ENCODE measurements at places on chromosomes 16 and 17. TPM values are rescaled to one million over a fixed set of nuclear protein-coding genes. Genes with fewer than 3 reads are reported as not detected.

The KRTAP9-4 gene
- total RNA-seq, result not detected

The RNU2-1 gene
- not detected for total RNA-seq

The NUDT16L1 gene
- 22.6 TPM for total RNA-seq

The CLEC10A gene
- not detected for total RNA-seq

The NLRP1 gene
- total RNA-seq, result 39.4 TPM

The FGF11 gene
- total RNA-seq, result 12.9 TPM

The CCL5 gene
- total RNA-seq, result not detected

The SCN4A gene
- total RNA-seq, result under 0.01 TPM

The FOXF1 gene
- 0.46 TPM for total RNA-seq

The ST6GALNAC2 gene
- 0.76 TPM for total RNA-seq

The FOXN1 gene
- total RNA-seq, result not detected

The KRT39 gene
- total RNA-seq, result not detected

The SULT1A2 gene
- total RNA-seq, result not detected

The TM4SF5 gene
- not detected for total RNA-seq

The ZACN gene
- total RNA-seq, result 0.26 TPM

The KRTAP1-5 gene
- total RNA-seq, result 1.6 TPM

The HLF gene
- total RNA-seq, result not detected

The CTRL gene
- total RNA-seq, result 0.30 TPM

The SOX15 gene
- 0.26 TPM for total RNA-seq

The MYADML2 gene
- not detected for total RNA-seq

The NFAT5 gene
- 46.9 TPM for total RNA-seq

The CTRB2 gene
- total RNA-seq, result not detected

The ENPP7 gene
- total RNA-seq, result not detected

The MMP2 gene
- 1,577 TPM for total RNA-seq

The IL17C gene
- not detected for total RNA-seq

The CLDN7 gene
- 0.65 TPM for total RNA-seq

The NPIPA8 gene
- total RNA-seq, result not detected

The NPIPB2 gene
- total RNA-seq, result 7.3 TPM

The ARHGDIG gene
- 1.1 TPM for total RNA-seq

The KRTAP4-5 gene
- total RNA-seq, result not detected

The ASPA gene
- total RNA-seq, result 0.07 TPM

The CEMP1 gene
- total RNA-seq, result not detected

The ARHGAP44 gene
- 1.7 TPM for total RNA-seq

The SYT17 gene
- total RNA-seq, result 0.63 TPM

The KRTAP2-2 gene
- total RNA-seq, result not detected

The KRTAP16-1 gene
- total RNA-seq, result not detected

The CIBAR2 gene
- total RNA-seq, result not detected

The CBLN1 gene
- not detected for total RNA-seq

The E4F1 gene
- total RNA-seq, result 24.2 TPM

The KCNJ12 gene
- 4.5 TPM for total RNA-seq

The NF1 gene
- total RNA-seq, result 79.4 TPM

The WDR59 gene
- total RNA-seq, result 17.9 TPM

The PKD1 gene
- 395 TPM for total RNA-seq

The ZNF668 gene
- total RNA-seq, result 9.8 TPM

The KRTAP4-9 gene
- not detected for total RNA-seq

The SULT1A4 gene
- total RNA-seq, result 1.7 TPM

The NAGPA gene
- 16.2 TPM for total RNA-seq

The TP53TG3F gene
- not detected for total RNA-seq

The TEX19 gene
- total RNA-seq, result not detected

The ARHGAP23 gene
- total RNA-seq, result 95.5 TPM

The VTN gene
- total RNA-seq, result 3.4 TPM
